ENCODE measurements at places on chromosomes 2 and 18.

GRCh38 chr2:84319581-84319980, 139.5 kb downstream of the SUCLG1 start:
- DNase-seq, result no peak

DNA sequence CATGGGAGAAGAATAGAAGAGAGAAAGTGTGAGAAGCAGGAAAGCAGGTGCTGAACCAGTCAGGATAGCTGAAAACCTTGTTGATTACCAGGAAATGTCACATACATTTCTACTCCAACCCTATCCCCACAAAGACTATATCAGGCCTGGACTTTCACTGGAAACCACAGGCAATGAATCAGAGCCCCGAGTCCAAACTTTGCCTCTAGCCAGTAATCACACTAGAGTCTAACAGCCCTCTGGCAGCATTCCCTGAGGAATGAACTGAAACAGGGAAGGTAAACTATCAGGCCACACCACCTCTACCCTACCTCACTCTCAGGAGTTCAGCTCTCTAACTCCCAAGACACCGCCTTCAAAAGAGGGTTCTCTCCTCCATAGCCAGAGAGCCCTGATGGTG, 18.7 kb upstream of the IHH start:
- no peak for DNase-seq

GRCh38 chr2:227876300-227876801, 4.9 kb downstream of the DAW1 start:
- no peak for DNase-seq

- DNase-seq, result no peak
Measured at GRCh38 chr2:7899923-7900322, 781.9 kb upstream of the ID2 start.

- no peak for DNase-seq
Measured at GRCh38 chr2:36967236-36967876, 1.0 kb upstream of the STRN start.

DNA sequence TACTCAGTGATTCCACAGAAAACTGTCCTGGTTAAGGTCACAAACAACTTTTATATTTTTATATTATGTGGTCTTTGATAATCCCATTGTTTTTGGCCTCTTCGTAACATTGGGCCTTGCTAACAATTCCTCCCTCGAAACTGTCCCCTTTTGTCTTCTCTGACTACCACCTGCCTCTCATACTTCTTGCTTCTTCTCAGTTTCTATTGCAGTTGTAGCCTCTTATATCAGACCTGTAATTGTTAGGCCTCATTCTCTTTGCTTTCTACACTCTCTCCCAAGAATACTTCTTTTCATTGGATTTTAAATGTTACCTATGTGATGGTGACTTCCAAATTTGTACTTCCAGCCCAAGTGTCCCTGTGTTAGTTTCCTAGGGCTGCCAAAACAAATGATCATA, 44.7 kb downstream of the MC4R start:
- DNase-seq, result no peak
